Sigmoid colon (tissue), 7 donors: ENCODE measurements at places on chromosomes 2 and 18. TPM values are rescaled to one million over a fixed set of nuclear protein-coding genes. Genes with fewer than 3 reads are reported as not detected.
A peak's percentile ranks its signal among the peaks of the same experiment; 100 is the strongest.

DNA sequence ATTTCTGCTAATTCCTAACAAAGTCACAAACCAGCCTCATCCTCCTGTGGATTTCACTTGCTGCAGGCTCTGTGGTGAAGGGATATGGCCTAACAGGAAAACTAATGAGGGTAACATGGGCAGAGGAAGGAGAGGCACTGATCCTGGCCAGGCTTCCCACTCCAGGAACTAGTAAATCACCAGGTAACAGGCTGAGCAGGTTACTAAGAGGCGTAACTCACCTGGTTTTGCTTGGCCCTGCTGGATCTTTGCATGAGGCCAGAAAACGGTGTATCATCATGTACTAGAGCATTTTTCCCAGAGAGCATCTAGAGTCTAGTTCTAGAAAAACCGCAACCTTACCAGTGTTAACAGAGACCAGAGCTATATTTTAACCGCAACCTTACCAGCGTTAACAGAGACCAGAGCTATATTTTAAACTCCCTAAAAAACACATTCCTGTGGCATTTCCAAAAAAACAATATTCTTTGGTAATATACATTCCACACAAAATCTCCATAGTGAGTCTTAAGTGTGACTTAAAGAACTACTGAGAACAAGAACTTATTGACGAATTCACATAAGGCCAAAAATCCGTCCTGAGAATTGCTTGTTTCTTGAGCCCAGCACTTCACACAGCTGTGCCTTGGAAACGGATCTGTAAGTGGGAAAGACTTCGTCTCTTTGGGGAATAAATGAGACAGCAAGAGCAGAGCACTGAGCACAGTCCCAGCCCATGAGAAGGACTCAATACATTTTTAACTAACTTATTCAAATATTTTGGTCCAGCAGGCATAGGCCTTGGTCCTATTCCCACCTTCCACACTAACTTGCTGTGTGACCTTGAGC lies 43.4 kb downstream of the DPP4 start:
- H3K27ac ChIP-seq, result no peak overlapping the region
- H3K27me3 ChIP-seq, result no peaks in the 10 kb centered on the region
- H3K4me3 ChIP-seq, result no peak overlapping the region
- DNase-seq, result no peak

GRCh38 chr2:233446121-233446520 lies 91.8 kb downstream of the DGKD start:
- H3K4me3 ChIP-seq, result no peak overlapping the region
- DNase-seq, result no peak
- peaks cover 21% of the 10 kb centered on the region for H3K36me3 ChIP-seq
- no peak overlapping the region for H3K27ac ChIP-seq
- no peaks in the 10 kb centered on the region for H3K27me3 ChIP-seq

- H3K4me1 ChIP-seq, result peaks cover 5% of the 10 kb centered on the region
- DNase-seq, result no peak
- H3K4me3 ChIP-seq, result no peak overlapping the region
- no peaks in the 10 kb centered on the region for H3K27me3 ChIP-seq
- H3K36me3 ChIP-seq, result no peaks in the 10 kb centered on the region
Observed at GRCh38 chr18:76985951-76986236, 146.7 kb downstream of the MBP start.

- H3K4me3 ChIP-seq, result peak overlapping the region; percentile 52
- DNase-seq, result peak; percentile 95
- peak overlapping the region; percentile 99 for H3K27ac ChIP-seq
- H3K4me1 ChIP-seq, result peaks cover 99% of the 10 kb centered on the region
Observed at GRCh38 chr2:219452361-219453317, 18.0 kb downstream of the SPEG start.

- peak; percentile 63 for DNase-seq
- no peaks in the 10 kb centered on the region for H3K36me3 ChIP-seq
- H3K4me1 ChIP-seq, result no peaks in the 10 kb centered on the region
- H3K27me3 ChIP-seq, result no peaks in the 10 kb centered on the region
- no peak overlapping the region for H3K4me3 ChIP-seq
- no peak overlapping the region for H3K27ac ChIP-seq
Observed at GRCh38 chr2:239025096-239025801, 177.4 kb downstream of the TWIST2 start.

- H3K27ac ChIP-seq, result no peak overlapping the region
- no peaks in the 10 kb centered on the region for H3K27me3 ChIP-seq
- H3K4me3 ChIP-seq, result no peak overlapping the region
Observed at GRCh38 chr2:235262750-235263149, 231.1 kb upstream of the AGAP1 start.

GRCh38 chr2:34656632-34657031 lies 1057.5 kb upstream of the FAM98A start:
- no peaks in the 10 kb centered on the region for H3K4me1 ChIP-seq
- H3K27ac ChIP-seq, result no peak overlapping the region
- no peaks in the 10 kb centered on the region for H3K36me3 ChIP-seq
- H3K27me3 ChIP-seq, result no peaks in the 10 kb centered on the region
- no peak overlapping the region for H3K4me3 ChIP-seq

DNA sequence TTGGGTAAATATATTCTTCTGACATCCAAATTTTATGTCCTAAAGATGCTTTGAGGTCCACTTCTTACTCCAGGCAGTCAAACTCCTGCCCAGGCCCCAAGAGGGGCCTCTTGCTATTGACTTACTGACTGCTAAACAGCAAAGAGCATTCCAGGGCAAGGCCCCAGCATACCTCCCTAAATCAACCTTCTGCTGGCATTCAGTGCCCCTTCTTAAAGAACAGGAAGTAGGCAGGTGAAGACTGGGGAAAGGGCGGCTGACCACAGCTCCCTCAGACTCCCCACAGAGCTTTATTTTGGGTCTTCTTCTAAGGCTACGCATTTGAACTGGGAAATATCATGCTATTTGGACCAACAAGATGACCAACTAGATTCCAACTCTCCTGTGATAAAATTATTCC lies 68.9 kb downstream of the USP40 start:
- peaks cover 11% of the 10 kb centered on the region for H3K36me3 ChIP-seq
- H3K4me3 ChIP-seq, result no peak overlapping the region
- no peak for DNase-seq
- no peak overlapping the region for H3K27ac ChIP-seq
- no peaks in the 10 kb centered on the region for H3K4me1 ChIP-seq
- no peaks in the 10 kb centered on the region for H3K27me3 ChIP-seq

DNA sequence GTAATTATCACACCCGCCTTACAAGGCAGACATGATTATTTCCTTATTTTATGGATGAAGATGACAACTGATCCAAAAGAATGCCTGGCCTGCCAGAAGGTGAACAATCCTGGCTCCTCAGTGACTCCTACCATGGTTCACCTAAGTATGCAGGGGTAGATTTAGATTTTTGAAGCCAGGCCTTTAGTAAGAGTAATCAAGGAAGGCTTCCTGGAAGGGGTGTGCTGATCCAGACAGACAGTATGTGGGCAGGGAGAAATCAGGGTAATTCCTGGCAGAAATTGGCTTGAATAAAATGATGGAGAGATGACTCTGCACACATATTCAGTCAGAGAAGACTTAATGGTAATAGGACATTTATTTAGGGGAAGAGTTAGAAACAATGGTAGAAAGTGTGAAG lies 637.7 kb upstream of the FANCL start:
- H3K36me3 ChIP-seq, result no peaks in the 10 kb centered on the region
- no peaks in the 10 kb centered on the region for H3K27me3 ChIP-seq
- no peak overlapping the region for H3K27ac ChIP-seq
- no peak for DNase-seq

DNA sequence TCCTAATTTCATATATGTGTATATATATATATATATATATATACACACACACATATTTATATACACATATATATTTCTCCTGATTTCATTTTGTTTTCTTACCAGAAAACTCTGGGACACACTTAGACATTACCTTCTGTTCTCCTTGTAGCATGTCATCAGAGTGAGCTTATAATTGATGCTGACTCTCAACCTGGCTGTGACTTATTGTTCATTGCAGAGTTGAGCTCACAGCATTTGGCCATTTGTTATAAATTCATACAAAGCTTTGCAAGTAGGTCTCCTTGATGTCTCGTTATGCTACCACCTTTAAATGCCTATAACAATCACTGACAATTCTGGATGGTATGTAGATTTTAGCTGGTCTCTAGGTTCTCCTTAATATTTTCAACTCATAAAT lies 314.8 kb downstream of the LRRTM4 start:
- no peaks in the 10 kb centered on the region for H3K4me1 ChIP-seq
- H3K36me3 ChIP-seq, result no peaks in the 10 kb centered on the region
- no peak overlapping the region for H3K4me3 ChIP-seq
- H3K27me3 ChIP-seq, result no peaks in the 10 kb centered on the region
- H3K27ac ChIP-seq, result no peak overlapping the region

The ASPRV1 gene
- 1.1 TPM for total RNA-seq

DNA sequence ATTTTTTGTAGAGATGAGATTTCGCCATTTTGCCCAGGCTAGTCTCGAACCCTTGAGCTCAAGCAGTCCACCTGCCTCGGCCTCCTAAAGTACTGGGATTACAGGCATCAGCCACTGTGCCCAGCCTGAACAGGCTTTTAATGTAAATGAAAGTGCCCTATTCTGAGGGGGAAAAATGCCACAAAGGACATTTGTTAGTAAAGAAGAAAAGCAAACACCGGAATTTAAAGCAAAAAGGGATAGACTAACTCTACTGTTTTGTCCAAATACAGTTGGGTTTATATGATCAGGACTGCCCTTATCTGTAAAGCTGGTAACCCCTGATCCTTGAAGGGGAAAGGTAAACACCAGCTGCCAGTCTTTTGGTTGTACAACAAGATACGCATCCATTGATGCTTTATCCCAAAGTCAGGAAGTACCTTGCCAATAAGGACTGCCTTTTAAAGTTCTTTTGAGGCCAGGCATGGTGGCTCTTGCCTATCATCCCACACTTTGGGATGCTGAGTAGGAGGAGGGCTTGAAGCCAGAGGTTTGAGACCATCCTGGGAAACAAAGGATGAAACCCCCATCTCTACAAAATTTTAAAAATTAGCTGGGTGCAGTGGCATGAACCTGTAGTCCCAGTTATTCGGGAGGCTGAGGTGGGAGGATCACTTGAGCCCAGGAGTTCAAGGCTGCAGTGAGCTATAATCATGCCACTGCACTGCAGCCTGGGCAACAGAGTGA lies 13.1 kb downstream of the CLEC4F start:
- H3K36me3 ChIP-seq, result no peaks in the 10 kb centered on the region
- H3K27ac ChIP-seq, result no peak overlapping the region
- no peak for DNase-seq
- H3K4me3 ChIP-seq, result no peak overlapping the region
- no peaks in the 10 kb centered on the region for H3K27me3 ChIP-seq

DNA sequence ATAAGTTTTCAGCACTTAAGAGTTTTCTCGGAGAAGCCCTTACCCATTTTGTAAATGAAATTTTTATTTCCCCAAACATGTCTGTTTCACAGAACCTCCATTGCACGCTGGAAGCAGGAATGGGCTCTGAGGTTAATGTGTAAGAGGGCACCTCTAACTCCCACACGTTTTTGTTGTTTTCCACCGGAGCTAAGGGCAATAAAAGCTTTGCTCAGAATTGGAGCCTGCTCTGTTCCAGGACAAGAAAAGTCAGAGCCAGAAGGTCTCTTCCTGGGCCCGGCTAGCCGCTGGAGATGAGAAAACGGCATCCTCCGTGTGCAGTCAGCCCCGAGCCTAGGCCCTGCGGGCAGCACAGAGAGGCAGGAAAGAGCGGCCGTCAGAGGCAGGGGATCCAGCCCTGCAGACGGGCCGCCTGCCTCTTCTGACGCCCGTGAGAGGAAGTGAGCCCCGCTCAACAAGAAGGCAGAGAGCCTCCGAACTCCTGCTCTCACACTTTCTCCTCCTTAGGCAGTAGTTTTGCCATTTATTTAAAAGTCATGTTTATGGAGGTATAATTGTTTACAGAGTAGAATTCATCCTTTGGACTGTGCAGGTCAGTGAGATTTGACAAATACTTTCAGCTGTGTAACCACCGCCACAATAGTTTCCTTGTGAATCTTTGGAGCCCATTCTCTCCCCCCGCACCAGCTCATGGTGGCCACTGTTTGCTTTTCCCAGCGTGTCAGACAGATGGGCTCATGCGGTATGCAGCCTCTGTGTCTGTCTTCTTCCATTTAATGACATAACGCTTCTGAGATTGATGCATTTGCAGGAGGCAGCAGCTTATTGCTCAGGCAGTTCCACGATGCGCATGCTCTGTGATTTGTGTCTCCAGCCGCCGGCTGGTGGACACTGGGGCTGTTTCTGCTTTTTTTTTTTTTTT lies 117.3 kb downstream of the GALR1 start:
- no peaks in the 10 kb centered on the region for H3K27me3 ChIP-seq
- H3K27ac ChIP-seq, result no peak overlapping the region
- peak overlapping the region; percentile 41 for H3K4me3 ChIP-seq

- no peak overlapping the region for H3K27ac ChIP-seq
- no peaks in the 10 kb centered on the region for H3K36me3 ChIP-seq
- H3K27me3 ChIP-seq, result no peaks in the 10 kb centered on the region
- DNase-seq, result no peak
- no peaks in the 10 kb centered on the region for H3K4me1 ChIP-seq
Observed at GRCh38 chr18:79327199-79327721, 68.5 kb upstream of the NFATC1 start.

DNA sequence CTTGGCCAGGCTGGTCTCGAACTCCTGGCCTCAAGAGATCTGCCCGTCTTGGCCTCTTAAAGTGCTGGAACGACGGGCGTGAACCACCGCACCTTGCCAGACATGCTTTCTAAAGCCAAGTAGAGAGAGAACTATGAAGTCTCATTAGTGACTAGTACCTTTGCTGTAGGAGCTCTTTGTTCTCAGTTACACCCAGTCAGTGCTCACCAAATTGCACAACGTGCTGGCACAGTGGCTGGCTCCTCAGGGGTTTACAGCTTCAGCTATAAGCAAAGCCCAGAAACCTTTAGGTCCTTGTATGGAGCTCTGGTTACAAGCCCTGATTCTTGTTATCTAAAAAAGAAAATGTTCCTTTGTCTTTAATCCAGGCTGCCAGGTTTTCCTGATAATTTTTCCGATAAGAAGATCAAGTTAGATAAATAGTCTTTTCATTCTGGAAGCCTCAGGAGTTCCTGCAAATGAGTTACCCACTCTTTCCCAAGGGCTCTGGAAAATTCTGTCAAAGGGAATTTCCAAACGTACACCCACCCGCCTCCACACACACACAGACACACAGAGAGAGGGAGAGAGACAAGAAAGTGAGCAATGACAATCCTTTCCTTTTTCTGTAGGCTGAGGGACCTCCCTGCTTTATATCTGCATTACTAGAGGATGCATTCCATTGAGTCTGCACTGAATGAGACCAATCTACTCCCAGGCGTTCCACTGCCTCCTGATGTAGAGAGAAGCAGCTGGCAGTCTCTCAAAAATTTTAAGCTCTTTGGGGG lies 100.2 kb upstream of the CSRNP3 start:
- H3K27me3 ChIP-seq, result no peaks in the 10 kb centered on the region
- H3K27ac ChIP-seq, result no peak overlapping the region
- H3K4me1 ChIP-seq, result no peaks in the 10 kb centered on the region
